ENCODE measurements at places on chromosomes 2 and 18.

DNA sequence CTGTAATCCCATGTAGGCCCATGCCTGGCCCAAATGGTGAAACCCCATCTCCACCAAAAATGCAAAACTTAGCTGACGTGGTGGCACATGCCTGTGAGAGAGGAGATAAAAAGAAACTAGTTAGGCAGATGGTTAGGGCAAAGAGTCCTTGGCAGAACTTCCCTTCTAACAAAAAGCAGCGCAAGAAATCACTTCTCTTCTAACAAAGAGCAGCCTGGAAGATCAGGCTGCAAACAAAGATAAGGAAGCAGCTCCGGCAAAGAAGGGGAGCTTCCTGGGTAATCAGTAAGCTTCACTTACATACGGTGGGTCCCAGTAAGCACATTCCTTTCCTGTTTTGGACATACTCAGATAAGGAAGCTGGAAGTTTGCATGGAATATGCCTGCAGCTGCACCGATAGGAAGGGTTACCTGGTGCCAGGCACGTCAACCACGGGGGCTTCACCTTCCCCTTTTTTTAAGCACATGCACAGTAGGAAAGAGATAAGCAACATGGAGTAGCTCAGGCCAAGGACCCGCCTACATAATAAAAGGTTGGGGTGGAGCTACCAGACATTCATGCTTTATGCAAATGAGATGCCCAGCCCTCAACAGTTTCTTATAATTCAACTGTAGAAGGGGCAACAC, 61.0 kb upstream of the SLC25A52 start:
- DNase-seq = no peak

- DNase-seq = no peak
Measured at GRCh38 chr2:100066246-100066645, 76.1 kb downstream of the AFF3 start.

DNA sequence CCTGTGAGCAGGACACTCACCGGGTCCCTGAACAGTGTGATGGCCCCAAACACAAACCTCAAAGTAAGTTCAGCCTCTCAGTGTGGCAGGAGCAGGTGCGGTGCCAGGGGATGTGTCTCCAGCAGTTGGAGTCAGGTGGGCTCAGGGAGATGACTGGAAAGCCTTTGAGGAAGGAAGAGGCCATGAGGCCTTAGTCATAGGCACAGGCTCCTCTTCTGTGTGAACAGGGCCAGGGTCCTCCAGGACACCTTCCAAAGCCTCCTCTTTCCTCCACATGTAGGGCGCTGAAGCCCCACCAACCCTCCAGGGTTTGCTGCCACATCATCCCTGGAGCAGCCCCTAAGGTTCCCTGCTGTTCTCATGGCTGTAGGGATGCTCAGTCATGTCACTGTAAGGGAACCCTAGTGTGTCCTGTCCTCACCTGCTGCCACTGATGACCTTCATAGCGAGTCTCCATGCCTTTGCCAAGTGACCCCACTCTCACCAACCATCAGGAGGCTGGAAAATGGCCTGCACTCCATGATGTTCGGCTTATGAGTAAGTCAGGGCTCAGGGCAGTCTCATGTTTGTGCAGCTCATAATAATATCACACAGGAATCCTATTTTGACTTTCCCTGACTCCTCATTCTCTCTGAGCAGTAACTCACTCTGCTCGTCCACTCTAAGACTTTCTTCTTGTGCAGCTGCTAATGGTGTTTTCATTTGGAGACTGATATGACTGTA, 1152.9 kb downstream of the RPIA start:
- no peak for DNase-seq

GRCh38 chr18:24009651-24010333, 4.8 kb upstream of the TTC39C start:
- no peak for DNase-seq

DNA sequence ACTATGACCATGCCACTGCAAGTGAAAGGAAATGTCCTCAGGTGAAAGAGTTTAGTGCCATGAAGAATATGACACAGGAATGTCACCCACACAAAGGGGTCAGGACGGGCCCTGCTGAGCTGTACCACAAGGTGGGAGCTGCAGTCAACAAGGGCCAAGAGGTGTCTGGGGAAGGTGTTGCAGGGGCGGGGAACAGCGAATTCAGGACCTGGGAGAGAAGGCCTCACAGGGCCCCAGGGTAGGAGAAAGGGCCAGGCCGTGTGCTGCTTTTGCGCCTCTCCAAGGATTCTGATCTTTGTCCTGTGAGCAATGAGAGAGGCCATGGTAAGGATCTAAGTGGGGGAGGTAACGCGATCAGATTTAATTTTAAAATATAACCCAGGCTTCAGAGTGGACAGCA, 23.6 kb downstream of the CYB5A start:
- no peak for DNase-seq

GRCh38 chr2:219199470-219200211, 6.9 kb upstream of the ZFAND2B start:
- DNase-seq = no peak

DNA sequence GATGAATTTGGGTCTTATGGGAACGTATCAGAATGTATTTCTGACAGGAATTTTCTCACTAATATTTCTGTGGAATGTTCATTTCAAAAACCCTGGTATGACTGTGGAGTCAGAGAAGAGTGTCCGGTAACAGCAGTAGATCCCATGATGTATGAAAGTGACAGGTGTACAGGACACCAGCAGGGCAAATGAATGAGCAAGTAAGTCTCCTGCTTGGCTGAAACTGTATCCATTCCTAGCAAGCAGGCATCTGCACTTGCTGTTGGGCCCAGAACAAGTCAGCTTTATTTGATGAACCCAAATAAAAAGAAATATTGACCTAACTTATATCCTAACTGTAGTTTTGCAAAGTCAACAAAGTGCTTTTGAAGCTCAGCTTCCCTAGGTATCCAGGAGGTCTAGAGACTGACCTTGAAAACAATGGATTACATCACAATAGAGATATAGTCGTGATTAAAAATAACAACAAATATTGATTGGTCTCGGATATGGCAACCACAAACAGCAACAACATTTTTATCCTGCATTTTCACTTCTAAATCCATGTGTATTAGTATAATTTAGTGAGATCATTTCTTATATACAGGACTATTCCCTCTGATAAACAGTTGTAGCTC, 37.6 kb downstream of the NXPH2 start:
- no peak for DNase-seq

DNA sequence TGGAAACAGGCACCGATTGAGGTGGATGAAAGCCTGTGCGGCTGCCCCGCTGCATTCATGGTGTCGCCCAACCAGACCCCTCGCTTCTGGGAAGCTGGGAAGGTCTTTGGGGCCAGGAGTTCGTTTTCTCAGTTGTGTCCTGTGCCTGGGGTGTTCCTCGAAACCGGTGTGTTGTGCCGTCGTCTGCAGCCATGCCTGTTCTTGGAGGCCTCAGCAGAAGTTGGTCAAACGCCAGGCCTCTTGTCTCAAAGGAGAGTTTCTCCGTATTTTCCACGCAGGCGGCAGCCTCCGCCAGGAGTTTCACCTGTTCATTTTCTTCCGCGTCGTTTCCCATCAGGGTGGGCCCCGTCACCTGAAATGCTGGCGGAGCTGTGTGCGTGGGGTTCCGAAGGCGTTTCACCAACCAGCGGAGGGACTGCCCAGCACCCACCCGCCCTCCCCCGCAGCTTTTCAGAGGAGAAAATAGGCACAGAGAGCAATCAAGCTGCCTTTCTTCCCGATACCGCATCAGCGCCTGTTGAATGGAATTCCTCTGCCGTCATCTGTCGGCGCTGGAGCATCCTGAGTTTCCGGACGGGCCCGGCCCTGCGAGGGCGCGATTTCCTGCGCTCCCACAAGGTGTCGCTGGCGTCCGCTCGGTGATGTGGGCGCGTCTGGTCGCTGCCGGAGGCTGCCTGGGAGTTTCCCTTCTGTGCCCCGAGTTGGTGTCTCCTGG, 17.0 kb upstream of the NFATC1 start:
- peak; percentile 93 for DNase-seq

DNA sequence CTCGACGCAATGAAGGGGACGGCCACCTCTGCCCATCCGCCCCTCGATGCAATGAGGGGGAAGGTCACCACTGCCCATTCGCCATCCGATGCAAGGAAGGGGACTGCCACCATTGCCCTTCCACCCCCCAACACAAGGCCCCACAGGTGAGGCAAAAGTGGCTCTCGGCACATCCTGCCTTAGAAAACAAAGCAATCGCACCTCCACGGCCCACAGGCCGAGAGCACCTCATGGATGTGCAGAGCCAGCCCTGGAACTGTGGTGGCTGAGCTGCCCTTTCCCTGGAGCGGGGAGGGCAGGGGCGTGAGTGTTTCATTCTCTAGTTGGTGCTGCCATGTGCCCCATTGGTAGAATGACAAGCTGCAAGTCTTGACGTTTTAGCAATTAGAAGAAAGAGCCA, 320.6 kb upstream of the SALL3 start:
- no peak for DNase-seq

GRCh38 chr2:170813611-170814532, 2.8 kb upstream of the GAD1 start:
- DNase-seq = no peak

DNA sequence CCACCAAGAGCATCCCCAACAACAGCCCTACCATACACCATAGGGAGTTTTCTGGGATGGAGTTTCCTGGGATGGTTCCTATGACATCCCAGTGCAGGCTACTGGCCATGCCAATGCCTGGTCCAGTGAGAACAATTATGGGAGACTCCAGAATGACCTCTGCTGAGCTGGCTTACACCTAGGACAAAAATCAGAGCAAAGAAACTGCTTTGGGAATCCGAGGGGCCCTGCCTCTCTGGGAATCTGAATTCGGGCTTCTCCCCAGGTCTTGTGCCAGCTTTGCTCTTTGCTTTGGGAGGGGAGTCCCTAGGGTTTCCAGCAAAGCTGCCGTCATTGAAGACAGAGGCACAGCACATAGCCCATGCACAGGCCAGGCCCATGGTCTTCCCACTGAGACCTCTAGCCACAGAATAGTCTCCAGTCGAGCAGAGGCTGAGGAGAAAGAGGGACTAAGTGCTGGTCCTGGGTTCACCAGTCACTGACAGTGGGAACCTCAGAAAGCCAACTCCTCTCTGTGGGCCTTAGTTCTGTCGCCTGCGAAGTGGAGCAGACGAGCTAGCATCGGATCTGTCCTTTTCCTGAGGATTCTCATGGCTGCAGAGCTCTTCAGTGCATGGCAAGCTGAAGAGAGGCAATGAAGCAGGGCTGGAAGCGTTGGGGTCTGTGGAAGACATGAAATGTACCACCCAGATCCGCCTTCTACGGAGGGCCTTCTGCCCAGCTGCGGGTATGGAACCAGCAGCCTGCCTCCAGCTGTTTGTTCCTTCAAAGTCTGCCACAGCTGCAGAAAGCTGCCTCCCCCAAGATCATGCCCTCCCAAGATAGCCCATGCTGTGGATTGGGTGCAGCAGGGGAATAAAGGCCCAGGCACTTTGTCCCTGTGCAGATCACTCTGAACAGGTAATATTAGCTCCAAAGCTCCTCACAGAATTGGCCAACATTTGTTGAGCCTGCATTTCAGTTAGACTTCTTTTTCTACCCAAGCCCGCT, 11.2 kb upstream of the LBH start:
- peak; percentile 52 for DNase-seq

DNA sequence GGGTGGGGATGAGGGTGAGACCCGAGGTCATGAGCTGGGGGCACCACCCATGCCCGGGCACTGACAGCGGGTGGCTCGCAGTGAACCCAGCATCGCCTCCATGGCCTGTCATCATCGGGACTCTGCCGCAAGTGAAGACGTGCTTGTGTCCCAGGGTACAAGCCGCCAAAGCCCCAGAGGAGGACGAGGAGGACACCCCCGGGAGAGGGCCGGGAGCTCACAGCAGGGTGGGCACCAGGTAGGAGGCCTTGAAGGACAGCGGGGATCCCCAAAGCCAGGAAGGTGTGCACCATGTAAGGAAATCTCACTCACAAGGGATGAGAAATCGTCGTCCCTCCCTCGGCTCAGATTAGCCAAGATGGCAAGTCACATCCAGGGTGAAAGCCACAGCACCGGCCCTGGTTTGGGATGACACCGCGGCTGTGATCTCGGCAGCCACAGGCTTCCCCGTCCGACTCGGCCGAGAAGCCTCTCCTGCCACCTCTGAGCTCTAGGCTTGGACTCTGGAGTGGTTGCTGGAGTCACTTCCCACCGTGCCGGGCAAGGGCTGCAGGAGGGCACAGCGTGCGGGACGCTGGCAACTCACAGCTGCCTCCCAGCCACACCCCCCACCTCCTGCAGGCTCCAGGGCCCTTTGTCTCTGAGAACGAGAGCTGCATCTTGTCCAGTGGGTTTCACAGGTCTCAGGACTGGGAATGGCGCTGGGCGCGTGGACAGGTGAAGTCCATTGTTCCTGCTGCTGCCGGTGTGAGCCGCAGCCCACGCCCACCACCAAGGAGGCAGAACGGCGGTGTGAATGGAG, 81.6 kb upstream of the CTDP1 start:
- no peak for DNase-seq

GRCh38 chr2:201628545-201628944, 14.8 kb downstream of the TMEM237 start:
- DNase-seq = no peak

DNA sequence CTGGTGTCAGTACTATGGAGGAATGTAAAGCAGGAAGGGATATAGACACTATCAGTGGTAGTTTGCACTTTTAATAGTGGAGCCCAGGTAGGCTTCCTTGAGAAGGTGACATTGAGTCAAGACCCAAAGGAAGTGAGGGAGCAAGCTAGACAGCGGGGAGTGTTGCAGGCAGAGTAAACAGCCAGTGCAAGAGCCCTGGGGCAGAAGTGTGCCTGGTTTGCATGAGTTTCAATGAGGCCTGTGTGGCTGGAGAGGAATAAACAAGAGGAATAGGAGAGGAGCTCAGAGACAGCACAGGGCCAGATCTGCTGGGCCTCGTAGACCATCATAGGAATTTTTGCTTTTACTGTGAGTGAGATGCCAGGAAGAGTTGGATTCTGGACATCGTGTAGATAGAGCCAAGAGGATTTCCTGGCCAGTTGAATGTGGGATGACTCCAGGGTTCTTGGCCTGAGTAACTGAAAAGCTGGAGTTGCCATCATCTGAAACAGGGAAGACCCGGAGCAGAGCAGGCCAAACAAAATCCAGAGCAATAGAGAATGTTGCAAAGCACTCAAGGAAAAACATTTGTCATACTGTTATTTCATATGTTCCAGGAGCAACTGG, 102.5 kb downstream of the SP3 start:
- no peak for DNase-seq

GRCh38 chr18:79200546-79201268, 131.5 kb downstream of the ATP9B start:
- no peak for DNase-seq

DNA sequence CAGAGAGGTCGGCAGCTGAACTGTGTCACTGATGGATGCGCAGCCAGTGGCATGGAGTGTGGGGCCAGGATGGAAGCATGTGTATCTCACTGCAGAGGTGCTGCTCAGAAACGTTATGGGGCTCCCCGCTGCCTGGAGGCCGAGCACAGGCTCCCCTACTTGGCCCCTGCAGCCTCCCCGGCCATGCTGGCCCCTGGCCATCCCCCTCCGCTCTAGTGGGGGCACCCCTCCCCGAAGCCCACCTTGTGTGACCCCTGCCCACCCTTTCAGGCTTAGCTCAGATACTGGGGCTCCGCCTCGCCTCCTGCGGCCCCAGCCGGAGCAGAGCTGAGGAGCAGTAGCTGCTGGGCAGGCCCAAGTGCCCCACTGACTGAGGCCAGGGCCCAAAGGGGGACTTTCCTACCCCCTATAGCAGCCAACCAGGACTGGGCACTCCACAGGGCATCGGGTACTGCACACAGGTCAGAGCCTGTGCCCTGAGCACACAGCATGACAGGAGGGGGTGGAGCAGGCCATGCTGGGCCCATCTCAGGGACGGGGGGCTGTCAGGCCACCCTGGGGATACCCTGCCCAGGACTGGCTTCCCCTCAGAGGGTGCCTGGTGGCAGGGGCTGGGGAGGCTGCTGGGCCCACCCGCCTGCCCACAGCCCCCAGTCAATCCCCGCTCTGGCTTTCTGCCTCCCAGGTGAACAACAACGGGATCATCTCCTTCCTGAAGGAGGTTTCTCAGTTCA, 31.3 kb downstream of the SNED1 start:
- DNase-seq = peak; percentile 19

GRCh38 chr2:24818721-24819167, 25.5 kb downstream of the CENPO start:
- peak; percentile 53 for DNase-seq

Data from activated CD8-positive, alpha-beta memory T cell treated with anti-CD3 and anti-CD28 coated beads for 24 hours (primary cell).